ENCODE measurements at places on chromosomes 3 and 15.

DNA sequence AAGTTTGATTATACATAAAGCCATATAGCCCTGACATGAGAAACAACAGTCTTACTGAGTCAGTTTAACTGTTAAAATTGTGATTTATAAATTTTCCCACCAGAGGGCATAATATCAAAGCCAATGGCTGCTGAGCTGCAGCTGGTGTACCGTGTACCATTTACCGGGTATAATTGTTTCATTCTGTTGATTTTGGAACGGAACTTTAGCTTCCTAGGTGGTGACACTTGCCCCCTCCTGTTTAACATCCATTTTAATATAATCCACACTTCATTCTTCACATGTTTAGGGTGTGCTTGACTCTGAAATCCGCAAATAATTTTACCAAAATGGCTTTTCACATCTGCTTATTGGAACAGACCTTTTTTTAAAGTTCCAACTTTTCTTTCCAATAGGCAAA, 72.8 kb downstream of the SLC9A9 start:
- no peak for DNase-seq

DNA sequence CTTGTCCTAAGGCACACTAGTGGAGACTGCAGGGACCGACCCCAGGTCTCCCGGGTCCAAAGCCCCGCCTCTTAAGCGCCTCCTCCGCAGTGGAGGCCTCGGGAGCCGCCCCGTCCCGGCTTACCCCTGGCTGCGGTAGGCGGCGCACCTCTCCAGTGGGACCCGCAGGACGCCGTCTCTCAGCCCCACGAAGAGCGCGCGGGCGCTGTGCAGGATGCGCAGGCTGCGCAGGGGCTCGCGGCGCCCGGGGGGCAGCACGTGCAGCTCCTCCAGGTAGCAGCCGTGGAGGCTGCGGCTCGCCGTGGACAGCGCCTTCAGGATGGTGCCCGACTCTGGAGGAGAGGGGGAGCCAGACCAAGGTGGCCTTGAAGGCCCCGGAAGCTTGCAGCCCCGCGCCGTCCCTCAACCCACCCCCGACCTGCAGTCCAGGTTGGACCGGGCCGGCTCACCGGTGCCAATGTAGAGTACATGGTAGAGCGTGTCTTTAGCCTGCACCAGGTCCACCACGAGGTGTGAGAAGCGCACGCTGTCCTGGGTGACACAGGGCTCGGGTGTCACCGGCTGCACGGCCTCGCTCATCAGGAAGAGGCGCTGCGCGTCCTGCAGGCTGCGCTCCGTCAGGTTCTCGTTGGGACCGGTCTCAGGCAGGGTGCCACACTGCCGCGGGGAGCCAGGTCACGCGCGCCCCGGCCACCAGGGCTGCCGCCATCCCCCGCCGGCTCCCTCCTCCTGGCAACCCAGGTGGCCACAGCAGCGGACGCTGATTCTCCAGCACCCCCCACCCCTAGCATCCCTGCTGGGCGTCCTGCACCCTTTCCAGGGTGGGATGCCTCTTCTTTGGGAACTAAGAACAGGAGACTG, 105.5 kb downstream of the SEMA5B start:
- no peak for DNase-seq

DNA sequence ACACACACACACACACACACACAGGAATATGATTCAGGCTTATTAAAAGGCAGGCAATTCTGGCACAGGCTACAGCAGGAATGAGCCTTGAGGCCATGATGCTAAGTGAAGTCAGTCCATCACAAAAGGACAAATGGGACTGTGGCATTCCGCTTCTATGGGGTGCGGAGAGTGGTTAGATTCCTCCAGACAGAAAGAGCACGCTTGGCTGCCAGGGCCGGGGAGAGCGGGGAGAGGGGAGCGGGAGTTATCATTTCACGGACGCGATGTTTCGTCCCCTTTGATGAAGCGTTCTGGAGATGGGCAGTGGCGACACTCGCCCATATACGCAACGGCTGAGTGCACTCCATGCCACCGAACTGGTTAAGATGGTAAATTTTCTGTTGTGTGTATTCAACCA, 58.5 kb upstream of the FAM174B start:
- peak; percentile 67 for DNase-seq

DNA sequence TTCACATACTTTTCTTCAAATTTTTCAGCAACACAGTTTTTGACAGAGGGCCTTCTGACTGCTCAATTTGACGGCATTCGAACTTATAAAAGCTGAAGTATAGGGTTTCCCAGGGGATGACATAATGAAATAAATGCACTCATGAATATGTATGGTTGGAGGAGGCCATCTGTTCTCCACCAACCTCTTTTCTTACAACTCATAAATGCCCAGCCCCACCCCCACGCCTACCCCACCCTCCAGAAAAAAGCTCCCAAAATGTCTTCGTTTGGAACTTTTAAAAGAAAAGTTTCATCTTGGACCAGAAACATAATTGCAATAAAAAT, 211.6 kb upstream of the LRRN1 start:
- no peak for DNase-seq

GRCh38 chr3:12454816-12455121, 29.5 kb upstream of the TSEN2 start:
- no peak for DNase-seq

DNA sequence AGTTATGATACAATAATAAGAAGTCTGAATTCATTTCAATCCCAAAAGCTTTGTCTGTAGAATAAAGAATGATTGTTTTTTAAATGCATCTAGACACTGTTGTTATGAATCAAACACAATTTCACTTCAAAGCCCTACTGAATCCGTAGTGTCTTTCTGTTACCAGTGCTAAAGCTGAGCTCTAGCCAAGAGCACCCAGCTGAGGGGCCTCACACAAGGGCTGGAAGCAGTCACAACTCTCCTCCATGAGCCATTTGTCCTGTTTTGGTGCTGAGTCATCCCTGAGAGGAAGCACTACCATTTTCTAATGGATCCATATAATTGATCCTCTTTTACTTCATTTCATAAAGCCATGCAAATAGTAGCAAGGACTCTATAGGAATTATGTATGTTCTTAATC, 158.2 kb upstream of the ANKRD28 start:
- DNase-seq, result no peak

- DNase-seq, result no peak
These were observed 55.3 kb upstream of the ITGA11 start for GRCh38 chr15:68487087-68487843.
